IPS DF 6.9 (cell line): ENCODE measurements at places on chromosomes 5 and 9.

GRCh38 chr5:146516151-146516475 is at the start of gene GPR151:
GPR151 (minus strand) TSS chr5:146516190; CDS start chr5:146516113, 77 bp downstream.
- no peak for DNase-seq

DNA sequence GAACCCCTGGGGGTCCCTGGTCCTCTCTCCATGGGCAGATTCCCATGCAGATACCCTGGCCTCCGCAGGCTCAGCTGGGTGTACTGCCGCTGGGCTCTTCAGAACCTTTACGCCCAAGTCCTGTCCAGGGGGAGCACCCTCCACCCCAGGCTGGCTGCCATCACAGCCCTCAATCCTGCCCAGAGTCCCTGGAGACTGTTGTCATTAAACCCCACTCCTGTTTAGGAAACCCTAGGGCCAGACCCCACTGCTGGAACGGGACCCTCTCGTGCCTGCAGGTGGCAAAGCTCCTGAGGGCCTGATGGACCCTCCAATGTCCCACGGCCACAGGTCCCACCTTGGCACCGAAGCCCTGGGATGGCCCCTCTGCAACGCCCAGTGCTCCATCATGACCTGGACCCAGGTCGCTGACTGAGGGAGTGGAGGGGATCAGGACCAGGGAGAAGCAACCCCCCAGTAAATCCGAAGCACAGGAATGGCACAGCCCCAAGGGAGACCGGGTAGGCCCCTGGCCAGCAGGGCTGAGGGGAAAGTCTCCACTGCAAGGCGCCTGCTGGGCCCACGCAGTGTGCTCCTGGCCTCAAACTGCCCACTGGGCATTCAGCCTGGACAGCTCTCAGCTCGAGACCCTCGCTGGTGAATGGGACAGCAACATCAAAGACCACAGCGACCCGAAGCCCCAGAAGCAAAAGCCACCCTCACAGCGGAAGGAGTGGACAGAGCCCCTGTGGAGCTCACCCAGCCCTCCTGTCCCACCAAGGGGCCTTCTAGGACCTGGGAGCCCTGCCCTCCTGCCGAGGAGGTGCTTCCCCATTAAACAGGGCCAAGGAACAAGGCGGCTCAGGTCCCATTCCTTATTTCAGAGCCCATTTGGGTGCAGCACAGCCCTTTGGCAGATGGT is 8.3 kb downstream of the ZDHHC11B start:
- DNase-seq = no peak

DNA sequence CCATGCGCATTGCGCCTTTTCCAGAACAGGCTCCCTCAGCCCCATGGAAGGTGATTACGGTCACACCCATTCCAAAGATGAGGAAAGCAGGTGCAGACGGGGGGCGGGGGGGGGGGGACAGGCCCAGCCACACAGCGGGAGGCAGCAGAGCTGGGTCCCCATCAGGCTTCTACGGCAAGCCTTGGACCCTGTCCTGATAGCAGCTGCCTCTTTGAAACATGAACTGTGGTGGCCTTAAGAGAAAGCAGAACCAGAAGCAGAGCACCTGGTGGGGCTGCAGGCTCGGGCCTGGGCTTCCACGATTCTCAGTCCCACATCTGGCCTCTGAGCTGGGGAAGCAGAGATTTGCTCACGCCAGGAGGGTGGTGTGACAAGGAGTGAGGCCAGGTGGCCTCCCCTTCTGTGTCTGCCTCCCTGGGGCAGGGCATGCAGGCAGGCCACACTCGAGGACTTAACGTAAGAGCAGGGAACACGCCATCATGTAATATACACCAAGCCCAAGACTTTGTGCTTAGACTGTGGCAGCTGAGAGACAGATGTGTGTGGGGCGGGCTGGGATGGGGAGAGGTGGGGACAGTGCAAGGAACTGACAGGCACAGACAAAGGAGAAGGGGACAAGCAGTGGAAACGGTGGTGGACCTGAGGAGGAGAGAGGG is 14.2 kb upstream of the PHYKPL start:
- no peak for DNase-seq

DNA sequence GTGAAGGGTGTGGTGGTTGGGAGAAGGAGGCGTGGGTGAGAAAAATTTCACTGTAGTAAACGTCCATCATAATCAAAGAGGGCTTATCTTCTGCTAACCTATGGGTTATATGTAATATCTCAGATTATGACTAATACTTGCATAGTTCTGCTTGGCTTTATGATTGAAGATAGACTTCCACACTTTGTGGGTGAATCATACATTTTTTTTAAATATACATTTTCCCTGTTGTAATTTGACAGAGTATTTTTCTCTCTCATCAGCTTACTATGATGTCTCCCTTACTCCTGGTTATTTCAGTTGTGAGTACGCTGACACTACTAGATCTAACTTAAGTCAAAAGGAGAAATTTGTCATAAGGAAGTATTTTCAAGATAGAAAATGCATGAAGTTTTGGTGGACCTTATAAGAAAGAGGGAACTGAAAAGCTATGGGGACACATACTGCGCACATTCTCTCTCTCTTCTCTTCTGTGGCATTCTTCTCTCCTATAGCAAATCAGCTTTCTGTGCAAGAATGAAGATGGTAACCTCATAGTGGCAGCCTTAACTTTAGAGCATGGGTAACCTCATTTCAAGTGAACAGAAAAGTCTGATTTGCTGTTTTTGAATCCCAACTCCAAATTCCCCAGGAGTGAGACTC is 4.9 kb upstream of the JAK2 start:
- no peak for DNase-seq

DNA sequence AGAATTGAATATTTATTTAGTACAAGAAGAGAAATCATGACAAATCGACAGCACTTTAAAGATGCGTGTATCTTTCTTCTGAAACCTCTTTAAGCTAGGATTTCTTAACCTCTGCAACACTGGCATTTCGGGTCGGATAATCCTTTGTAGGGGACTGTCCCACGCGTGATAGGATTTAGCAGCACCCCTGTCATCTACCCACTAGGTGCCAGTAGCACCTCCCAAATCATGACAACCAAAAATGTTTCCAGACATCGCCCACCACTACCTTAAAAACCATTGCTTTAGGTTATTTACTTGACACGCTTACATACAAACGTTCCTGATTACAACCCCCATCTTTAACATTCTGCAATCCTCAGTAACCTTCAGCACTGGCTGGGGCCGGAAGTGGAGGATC is 223.1 kb downstream of the TRIM32 start:
- no peak for DNase-seq

- DNase-seq = no peak
Observed at GRCh38 chr5:65073250-65073661, 304.5 kb downstream of the CWC27 start.

- no peak for DNase-seq
Observed at GRCh38 chr9:119418721-119419120, 49.5 kb upstream of the BRINP1 start.

- DNase-seq = no peak
Observed at GRCh38 chr5:133114933-133115310, 63.1 kb downstream of the HSPA4 start.

- DNase-seq = no peak
Observed at GRCh38 chr5:53099546-53099945, 10.0 kb downstream of the MOCS2 start.

DNA sequence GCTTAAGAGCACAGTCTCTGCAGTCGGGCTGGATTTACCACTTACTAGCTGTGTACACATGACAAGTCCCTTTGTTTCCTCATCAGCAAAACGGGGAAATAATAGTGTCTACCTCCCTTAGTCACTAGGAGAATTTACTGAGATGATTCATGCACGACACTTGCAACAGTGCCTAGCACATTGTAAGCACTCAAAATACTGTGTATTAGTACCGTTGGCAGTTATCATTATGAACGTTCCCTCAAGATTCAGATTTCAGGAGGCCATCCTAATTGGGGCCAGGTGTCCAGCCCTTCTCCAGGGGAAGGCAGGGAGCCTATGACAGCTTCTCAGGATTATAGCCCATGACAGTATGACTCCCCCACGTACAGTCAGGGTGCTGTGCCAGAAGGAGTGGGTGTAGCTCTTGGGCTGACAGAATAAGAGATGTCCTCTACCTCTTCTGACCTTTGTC is 164.3 kb downstream of the DOCK2 start:
- no peak for DNase-seq

DNA sequence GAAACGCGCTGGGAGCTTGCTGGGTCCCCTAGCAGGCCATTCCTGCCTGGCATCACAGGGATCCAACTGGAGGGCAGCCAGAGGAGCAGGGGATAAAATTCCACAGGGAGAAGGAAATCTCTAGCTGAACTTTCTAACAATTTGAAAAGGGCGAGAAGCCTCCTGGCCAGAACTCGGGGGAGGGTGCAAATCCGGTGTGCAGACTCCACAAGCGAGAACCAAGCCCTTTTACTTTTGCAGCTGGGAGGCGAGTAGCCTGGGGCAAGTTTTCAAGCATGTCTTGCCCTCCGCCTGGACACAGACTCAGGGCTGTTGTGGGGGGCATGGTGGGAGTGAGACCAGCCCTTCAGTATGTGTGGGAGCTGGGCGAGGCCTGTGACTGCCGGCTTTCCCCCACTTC is 14.3 kb upstream of the POU5F2 start:
- DNase-seq = no peak

- DNase-seq = no peak
Observed at GRCh38 chr5:111347021-111347420, 122.8 kb downstream of the CAMK4 start.

DNA sequence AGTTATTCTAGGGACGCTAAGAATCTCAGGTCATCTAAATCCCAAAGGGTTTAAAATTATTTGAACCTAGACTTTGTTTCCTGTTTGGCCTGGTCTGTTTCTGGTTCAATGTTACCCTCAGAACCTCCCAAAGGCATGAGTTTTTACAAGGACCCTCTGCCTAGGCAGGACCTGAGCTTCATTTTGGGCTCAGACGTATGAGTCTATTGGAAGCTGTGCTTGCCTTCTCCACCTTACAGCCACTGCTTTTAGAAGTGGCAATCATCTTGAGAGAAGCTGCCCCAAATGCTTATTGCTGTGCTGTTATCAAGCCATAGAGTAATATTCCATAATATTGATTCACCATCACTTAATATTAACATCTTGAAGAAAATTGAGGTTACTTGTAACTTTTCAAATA is 510.4 kb downstream of the TLE4 start:
- DNase-seq = no peak

DNA sequence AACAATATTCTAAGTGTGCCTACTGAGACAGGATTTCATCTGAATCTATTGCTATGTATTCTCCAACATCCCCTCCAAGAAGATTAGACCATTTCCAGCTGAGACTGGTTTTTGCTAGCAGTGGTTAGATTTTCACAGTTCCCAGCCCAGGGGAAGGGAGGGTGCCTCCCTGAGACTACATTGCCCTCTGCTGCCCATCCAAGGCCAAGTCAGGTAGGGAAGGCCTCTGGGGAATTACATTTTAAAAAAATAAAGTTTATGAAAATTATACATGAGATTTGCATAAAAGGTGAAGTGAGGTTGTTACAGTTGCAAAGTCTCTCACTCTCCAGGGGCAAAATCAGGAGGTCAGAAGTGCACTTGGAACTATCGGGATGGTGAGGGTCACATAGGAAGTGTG is 28.0 kb upstream of the SYK start:
- DNase-seq = no peak
